ENCODE measurements at places on chromosomes 2 and 18. TPM values are rescaled to one million over a fixed set of nuclear protein-coding genes. Genes with fewer than 3 reads are reported as not detected.

The MFSD2B gene
- 0.27 TPM for total RNA-seq

The POTEJ gene
- not detected for total RNA-seq

The C1QL2 gene
- total RNA-seq, result not detected

The CYTIP gene
- total RNA-seq, result 294 TPM

The SERPINB8 gene
- 15.3 TPM for total RNA-seq

The ZNF804A gene
- not detected for total RNA-seq

The GPR45 gene
- not detected for total RNA-seq

The TUBA3E gene
- not detected for total RNA-seq

The STARD6 gene
- total RNA-seq, result not detected

The HOXD3 gene
- total RNA-seq, result not detected

The ASPRV1 gene
- total RNA-seq, result 1.7 TPM

The CRACDL gene
- total RNA-seq, result 0.55 TPM

All from T-helper 17 cell (primary cell).